Stimulated activated CD8-positive, alpha-beta memory T cell treated with anti-CD3 and anti-CD28 coated beads, Interleukin-12 subunit alpha, Interleukin-12 subunit beta, amount 100 ng/mL, for 1 hour (primary cell): ENCODE measurements at places on chromosomes 6 and 20.

GRCh38 chr6:78513856-78514255, 353.5 kb upstream of the IRAK1BP1 start:
- DNase-seq: no peak

DNA sequence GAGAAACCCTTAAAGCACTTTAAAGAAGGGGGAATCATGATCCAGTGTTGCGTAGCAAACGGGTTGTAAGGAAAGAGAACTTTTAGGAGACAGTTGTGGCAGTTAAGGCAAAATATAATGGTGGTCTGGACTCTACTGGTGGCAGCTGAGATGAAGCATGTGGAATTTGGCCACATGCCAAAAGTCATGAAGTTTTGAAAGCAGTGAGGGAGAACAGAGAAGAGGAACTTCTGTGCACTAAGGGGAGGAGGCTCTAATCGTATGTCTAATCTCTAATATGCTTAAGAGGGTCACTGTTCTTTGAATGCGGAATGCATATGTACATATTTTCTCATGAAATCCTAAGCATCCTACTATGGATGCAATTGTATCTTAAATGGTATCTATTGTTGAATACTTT, 91.5 kb downstream of the RIMS1 start:
- DNase-seq: no peak

DNA sequence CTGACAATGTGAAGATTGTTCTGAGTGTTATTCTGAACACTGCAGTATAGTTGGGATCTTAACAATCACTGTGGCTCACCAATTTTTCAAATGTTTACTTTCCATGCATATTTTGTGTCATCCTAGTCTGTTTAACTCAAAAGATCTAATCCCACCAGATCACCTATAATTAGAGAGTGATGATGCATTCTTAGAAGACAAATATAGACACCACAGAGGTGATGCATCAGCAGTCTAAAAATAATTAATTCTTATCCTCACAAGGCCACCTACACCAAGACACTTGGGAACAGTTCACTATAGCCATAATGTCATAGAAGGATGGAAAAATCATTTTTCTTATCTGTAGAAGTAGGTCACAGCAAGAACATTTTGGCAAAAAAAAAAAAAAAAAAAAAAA, 154.8 kb downstream of the UBE3D start:
- DNase-seq: no peak

GRCh38 chr6:35600659-35601125, 88.0 kb upstream of the TULP1 start:
- no peak for DNase-seq

- DNase-seq: no peak
These were observed 45.6 kb upstream of the RIPOR2 start for GRCh38 chr6:24981386-24981760.

DNA sequence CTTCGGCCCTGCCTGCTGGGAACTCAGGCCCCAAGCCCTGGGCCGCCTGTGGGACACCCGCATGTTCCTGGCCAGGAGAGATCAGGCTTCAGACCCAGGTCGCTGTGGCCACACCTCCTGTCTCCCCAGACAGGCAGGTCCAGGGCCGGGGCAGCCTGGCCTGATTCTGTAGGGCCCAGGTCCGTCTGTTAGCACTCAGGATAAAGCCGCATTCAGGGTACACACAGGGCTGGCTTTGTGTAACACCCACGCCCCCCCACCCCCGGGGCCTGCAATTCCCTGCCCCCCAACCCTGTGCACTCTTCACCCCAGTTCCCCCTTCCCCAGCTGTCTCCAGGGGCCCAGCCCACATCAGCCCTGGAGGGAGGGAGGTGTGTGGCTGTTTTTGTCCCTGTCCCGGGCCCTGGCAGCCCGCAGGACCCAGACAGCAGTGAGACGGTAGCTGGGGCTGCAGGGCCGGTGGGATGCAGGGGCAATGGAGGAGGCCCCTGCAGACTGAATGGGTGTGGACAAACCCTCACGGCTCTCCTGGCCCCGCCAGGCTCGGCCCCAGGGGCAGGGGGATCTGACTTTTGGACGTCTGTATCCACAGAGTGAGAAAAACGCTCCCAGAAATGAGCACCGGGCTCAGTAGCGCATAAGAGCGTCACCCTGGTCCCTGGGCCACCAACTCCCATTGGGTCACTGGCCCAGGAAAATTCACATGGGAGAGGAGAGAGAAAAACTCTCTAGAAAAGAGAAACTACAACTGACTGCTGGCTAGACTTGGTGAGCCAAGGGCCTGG, 42.4 kb upstream of the ZBP1 start:
- DNase-seq: no peak

- no peak for DNase-seq
These were observed 47.2 kb downstream of the RFX6 start for GRCh38 chr6:116924245-116924644.

GRCh38 chr6:30829639-30830255, 54.6 kb upstream of the DDR1 start:
- no peak for DNase-seq

DNA sequence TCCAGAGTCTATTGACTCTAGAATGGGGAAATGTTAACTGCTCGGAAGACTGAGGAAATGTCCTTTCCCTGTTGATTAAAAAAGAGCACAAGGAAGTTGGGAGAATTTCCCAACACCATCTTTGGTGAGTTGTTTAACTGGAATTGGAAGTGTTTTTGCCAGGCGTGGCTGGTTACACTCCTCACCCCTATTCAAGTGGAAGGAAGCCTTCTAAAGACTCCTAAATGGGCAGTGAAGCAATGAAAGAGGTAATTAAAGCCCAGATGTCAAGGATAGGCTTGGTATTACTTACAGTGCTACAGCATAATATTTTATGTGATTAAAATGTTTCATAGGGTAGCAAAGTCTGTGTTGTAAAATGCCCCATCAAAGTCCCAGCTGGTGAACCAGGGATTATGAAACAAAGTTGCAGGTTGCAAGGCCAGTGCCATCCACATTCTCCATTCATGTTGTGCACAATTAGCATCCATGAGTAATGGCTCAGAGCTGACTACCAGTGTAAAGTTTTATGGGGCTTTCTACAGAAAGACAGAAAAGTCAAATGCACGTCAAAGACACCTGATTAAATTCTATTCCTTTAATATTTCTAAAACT, 52.6 kb downstream of the BTBD3 start:
- DNase-seq: no peak

- no peak for DNase-seq
These were observed 13.9 kb downstream of the TOMM6 start for GRCh38 chr6:41801380-41801779.

DNA sequence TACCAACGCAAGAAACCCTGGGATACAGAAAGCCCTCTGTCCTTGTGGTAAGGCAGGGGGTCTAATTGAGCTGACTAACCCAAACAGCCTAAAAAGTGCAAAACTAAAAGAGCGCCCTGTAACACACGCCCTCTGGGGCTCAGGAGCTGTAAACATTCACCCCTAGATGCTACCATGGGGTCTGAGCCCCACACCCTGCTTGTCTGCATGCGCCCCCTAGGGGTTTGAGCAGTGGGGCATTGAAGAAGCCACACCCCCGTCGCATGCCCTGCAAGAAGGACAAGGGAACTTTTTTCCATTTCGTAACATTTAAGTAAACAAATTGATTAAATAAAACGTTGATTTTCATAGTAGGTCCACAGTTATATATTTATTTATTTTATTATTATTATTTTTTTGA, 616.9 kb upstream of the MAN1A1 start:
- DNase-seq: no peak

- DNase-seq: no peak
These were observed 78.4 kb downstream of the FYN start for GRCh38 chr6:111794727-111795452.

- no peak for DNase-seq
These were observed 80.3 kb upstream of the AFDN start for GRCh38 chr6:167746390-167746907.

GRCh38 chr6:25963426-25964123, 973 bp downstream of the TRIM38 start:
- no peak for DNase-seq

DNA sequence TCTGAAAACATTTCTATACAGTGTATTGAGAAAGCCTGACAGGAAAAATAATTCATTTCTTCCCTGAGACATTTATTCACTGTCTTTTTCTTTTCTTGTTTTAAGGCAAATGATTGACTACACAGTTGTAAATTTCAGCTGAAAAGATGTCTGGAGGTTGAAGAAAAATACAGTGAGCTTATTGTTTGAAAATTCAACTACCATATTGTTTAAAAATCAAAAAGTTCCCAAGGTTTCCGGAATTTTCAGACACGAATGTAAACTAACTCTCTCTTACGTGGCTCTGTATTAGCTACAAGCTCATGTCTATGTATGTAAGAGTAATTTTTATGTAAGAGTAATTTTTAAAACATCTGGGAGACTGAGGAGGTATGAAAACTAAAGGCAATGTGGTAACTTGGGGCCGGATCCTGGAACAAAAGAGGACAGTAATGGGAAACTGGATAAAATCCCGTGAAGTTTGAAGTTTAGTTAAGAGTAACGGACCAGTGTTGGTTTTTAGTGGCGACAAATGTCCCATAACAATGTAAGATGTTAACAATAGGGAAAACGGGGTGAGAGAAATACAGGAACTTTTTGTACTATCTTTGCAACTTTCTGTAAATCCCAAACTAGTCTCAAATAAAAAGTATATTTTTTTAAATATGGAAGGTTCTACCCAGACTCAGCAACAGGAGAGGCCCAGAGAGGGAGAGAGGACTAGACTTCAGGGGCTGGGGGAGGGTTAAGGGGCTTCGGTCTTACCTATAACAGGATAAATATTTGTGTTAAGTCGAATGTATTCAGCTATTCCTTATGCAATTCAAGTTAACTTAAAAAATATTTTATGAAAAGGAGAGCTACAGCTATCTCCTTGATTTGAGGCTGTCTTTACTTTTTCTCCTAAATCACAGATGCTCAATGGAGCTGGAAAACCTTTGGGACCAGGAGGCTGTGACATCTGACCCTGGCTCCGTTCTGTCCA, 1.3 kb downstream of the PTGIS start:
- DNase-seq: no peak

DNA sequence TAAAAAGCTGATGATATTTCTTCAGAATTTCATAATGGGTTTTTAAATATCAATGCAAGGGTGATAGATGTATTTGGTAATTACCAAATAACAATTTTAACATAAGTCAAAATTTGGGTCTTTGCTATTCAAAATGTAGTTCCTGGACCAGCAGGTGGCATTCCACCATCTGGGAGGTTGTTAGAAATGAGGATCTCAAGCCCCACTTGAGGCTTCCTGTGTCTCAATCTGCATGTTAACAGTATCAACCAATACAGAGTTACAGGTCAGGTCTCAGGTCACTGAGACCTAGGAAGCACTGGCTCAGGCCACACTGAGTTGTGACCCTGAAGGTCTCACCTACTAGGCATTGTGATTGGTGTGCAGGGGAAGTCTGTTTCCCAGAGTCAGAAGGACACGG, 57.2 kb upstream of the MTRF1L start:
- DNase-seq: no peak

- no peak for DNase-seq
These were observed 555.9 kb downstream of the C6orf118 start for GRCh38 chr6:164753517-164753916.

GRCh38 chr6:7201732-7202541, 94.2 kb downstream of the RREB1 start:
- no peak for DNase-seq

- no peak for DNase-seq
These were observed 172.5 kb upstream of the KCNK16 start for GRCh38 chr6:39494998-39495397.

DNA sequence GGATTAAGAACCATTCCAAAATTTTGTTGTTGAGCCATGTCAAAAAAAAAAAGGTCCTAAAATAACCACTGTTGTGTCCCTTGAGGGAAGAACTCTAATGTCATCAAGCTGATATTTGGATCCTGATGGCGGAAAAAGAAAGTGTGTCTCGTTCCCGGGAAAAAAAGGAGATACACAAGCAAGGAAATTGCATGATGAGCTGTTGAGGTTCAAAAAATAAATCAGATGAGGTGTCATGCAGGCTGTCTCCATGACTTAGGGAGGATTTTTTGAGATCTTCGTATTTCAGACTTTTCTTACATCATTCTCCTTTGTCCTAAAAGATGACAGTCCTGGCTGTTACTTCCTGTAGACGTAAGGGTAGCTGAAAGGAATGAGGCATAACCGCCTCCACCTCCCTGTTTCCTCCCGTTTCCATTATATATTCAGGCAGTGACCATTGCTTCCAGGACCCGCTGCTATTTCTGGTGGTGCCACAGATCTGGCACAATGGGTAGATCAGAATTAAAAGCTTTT, 117.3 kb upstream of the TNFAIP3 start:
- DNase-seq: no peak

- DNase-seq: no peak
These were observed 104.6 kb downstream of the DTD1 start for GRCh38 chr20:18692447-18692846.

GRCh38 chr6:98847779-98848538, 13.6 kb downstream of the POU3F2 start:
- no peak for DNase-seq

GRCh38 chr6:142669471-142670351, 275.3 kb downstream of the HIVEP2 start:
- no peak for DNase-seq

GRCh38 chr6:34355889-34356288, 36.6 kb downstream of the NUDT3 start:
- no peak for DNase-seq

DNA sequence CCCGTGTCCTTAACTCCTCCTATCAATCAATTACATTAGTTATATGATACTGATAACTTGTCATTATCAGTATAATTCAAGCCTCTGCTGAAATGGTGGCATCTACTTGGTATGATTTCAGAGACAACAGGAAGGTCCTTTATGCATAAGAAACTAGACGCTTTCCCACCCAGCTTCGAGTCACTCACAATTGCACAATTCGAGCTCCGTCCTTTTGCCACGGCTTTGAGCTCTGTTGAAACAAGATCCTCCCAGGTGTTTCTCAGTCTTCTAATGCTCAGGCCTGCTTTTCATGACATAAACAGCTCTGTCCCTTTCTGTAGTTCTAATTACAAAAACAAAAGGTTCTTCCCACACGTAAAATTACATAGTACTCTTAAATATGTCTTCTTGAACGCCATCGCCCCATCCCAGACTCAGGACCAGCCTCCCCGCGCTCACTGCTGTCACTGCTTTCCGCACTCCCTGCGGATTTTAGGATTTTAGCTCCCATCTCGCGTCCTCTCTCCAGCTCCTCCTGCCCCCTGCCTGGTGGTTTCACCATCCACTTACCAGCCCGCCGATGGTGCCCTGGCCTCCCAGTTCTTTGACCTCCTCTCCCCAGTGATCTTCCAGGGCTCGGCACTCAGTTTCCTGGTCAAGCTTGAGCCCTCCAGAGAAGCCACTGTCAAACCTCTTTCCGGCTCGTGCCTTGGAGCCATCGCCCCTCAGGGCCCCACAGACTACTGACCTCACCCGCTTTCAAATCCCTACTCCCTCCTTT, 23.2 kb upstream of the PNPLA1 start:
- DNase-seq: no peak

DNA sequence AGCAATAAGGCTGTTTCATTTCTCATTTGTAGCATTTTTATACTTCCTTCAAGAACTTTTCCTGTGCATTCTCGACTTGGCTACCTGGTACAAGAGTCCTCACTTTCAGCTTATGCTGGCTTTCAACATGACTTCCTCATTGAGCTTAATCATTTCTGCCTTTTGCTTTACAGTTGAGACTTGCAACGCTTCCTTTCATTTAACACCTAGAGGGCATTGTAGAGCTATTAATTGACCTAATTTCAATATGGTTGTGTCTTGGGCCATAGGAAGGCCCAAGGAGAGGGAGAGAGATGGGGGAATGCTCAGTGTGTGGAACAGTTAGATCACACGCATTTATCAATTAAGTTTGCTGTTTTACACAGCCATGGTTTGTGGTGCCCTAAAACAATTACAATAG, 37.2 kb downstream of the SLC22A2 start:
- DNase-seq: no peak

- DNase-seq: no peak
These were observed 7.8 kb downstream of the MAVS start for GRCh38 chr20:3854462-3854871.

- DNase-seq: no peak
These were observed 21.6 kb upstream of the GJA1 start for GRCh38 chr6:121413879-121414278.
